ENCODE measurements at places on chromosomes 3 and 15.

- no peak for DNase-seq
Measured at GRCh38 chr15:98802187-98802586, 153.8 kb downstream of the IGF1R start.

GRCh38 chr3:44962621-44963393, 13.2 kb downstream of the ZDHHC3 start:
- DNase-seq = no peak

GRCh38 chr15:58473724-58474123, 41.9 kb downstream of the LIPC start:
- no peak for DNase-seq

GRCh38 chr15:88906130-88906529, 7.0 kb downstream of the MFGE8 start:
- no peak for DNase-seq

GRCh38 chr15:68430471-68431036, 1.4 kb downstream of the ITGA11 start:
- DNase-seq = no peak

DNA sequence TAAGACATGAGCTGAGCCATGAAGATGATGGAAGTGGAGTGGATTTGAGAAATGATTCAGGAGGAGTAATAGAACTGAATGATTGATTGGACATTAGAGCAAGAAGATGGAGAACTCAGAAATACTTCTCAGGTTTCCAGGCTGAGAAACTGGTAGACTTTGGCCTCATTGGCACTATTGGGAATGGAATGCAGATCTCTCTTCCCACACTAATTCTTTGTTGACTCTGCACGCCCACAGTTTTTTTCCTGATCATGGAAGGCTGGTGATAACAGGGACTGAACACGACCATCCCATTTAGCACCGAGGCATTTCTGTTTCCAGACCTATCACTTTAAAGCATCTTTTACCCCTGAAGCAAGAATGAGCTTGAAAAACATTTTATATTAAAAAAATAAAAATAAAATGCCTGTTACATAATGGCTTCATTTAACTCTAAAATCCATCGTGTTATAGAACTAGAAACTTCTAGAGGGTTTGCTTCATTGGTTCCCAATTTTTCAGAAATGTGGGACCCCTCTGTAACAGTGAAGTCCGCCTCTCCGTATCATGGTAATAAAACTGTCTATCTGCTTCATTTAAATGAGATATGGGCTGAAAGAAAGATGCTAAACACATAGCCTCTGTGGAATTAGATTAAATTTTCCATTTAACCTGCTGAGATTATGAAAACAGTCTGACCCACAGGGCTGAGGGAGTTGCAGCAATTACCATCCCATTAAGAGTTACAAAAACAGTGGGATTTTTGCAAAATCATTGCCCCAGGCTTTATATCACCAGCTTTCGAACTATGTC, 562.0 kb upstream of the CFAP20DC start:
- no peak for DNase-seq
